ENCODE measurements at places on chromosomes 3 and 15.

- DNase-seq, result no peak
Observed at GRCh38 chr3:122581622-122582021, 4.2 kb downstream of the PARP15 start.

DNA sequence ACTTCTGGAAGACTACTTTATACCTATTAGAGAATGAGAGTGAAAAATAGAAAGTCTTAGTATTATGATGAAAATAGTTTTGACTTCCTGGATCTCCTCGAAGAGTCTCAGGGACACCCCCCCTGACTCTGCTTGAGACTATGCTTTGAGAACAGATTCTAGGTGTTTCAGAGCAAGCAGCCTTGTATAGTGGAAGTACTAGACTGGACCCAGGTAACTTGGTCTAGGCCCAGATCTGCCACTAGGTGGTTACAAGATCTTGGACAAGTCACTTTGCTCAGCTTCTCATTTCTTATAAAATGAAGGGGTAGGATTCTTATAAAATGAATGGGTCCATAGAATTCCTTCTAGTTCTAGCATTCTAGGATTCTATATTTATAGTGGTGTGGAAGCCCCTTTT is 9.1 kb downstream of the ABHD5 start:
- no peak for DNase-seq

DNA sequence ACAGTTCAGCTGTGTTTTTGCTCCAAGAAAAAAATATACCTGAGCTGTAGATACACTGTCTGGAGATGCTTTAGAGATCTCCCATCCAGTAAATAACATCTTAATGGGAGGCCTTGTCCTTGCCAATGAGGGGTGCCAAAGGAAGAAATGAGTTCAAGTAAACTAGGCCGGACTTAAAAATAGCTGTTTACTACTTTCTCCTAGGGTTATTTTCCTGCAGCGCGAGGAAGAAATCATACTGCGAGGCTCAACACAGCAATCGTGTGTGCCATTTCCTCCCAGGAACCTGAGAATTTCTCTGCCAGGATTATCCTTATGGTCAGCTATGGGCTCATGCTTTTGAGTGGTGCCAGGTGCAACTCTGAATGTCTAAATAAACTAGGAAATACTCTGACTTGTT is 71.9 kb downstream of the CMTM8 start:
- no peak for DNase-seq

DNA sequence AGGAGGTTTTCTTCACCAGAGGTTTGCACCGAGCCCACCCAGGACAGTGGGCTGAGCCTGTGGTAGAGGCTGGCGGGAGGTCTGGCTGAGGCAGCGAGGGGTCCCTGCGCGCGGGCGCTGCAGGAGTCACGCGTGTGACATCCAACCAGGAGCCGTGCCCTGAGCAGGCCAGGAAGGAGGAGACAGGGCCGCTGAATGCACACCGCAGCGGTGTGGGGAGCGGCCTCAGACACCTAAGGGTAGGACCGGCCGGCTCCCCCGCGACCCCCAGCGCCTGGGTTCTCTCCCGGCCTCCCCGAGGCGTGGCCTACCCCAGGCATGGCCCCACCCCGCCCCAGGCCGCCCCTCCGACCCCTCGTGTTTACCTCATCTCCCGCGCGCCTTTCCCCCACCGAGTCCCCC is 412 bp downstream of the SLC41A3 start:
- no peak for DNase-seq
